ENCODE measurements at places on chromosomes 2 and 18. TPM values are rescaled to one million over a fixed set of nuclear protein-coding genes. Genes with fewer than 3 reads are reported as not detected.

PGAP1 gene
- polyA plus RNA-seq = 0.81 TPM

EGR4 gene
- polyA plus RNA-seq = 0.12 TPM

TGFA gene
- 1.7 TPM for polyA plus RNA-seq

RAB11FIP5 gene
- polyA plus RNA-seq = 0.64 TPM

GKN1 gene
- not detected for polyA plus RNA-seq

GPR35 gene
- polyA plus RNA-seq = 36.3 TPM

SP140 gene
- 7.3 TPM for polyA plus RNA-seq

ADD2 gene
- polyA plus RNA-seq = 0.26 TPM

COLEC11 gene
- polyA plus RNA-seq = not detected

GPAT2 gene
- polyA plus RNA-seq = 1.6 TPM

IL1RN gene
- polyA plus RNA-seq = 92.0 TPM

CXCR1 gene
- polyA plus RNA-seq = 0.59 TPM

SERPINB13 gene
- not detected for polyA plus RNA-seq

LCT gene
- polyA plus RNA-seq = not detected

MARCO gene
- 37.7 TPM for polyA plus RNA-seq

CENPA gene
- polyA plus RNA-seq = 0.24 TPM

ALLC gene
- not detected for polyA plus RNA-seq

ASNSD1 gene
- 4.0 TPM for polyA plus RNA-seq

CROCC2 gene
- 0.15 TPM for polyA plus RNA-seq

LIMS1 gene
- 130 TPM for polyA plus RNA-seq

GREB1L gene
- polyA plus RNA-seq = 0.02 TPM

CXCR4 gene
- 687 TPM for polyA plus RNA-seq

MPP4 gene
- not detected for polyA plus RNA-seq

MIB1 gene
- 5.7 TPM for polyA plus RNA-seq

CHPF gene
- polyA plus RNA-seq = 0.09 TPM

MDH1B gene
- not detected for polyA plus RNA-seq
